ENCODE measurements at places on chromosomes 13 and 19.
A peak's percentile ranks its signal among the peaks of the same experiment; 100 is the strongest.

DNA sequence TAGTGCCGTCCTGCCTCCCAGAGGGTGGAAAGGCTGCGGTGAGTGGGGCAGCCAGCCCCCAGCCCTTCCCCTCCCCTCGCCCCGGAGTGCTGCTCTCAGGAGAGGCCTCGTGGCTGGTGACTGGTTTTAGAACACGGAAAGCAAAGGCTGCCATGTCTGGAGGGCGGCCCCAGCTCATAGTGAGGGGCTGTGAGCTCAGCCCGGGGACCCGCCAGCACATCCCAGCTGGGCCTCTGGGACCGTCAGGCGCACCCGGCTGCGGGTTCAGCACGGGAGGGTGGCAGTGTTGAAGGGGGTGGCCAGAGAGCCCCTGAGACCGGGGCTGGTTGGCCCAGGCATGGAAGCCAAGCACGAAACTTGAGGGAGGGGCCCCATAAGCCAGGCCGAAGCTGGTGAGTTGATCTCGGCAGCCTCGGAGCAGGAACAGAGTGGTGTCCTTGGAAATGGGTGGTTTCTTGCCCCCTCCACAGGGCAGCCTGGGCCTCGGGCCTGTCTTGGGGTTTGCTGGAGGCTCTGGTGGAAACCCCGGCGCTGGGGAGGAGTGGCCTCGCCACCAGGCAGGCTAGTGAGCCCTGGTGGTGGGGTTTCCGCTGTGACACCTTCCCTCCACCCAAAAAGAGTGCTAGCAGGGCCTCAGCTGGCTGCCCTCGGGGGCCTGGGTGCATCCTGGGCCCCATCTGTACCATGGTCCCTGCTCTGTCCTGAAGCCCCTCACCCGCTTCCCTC, 157.7 kb downstream of the KDM4B start:
- DNase-seq = no peak

DNA sequence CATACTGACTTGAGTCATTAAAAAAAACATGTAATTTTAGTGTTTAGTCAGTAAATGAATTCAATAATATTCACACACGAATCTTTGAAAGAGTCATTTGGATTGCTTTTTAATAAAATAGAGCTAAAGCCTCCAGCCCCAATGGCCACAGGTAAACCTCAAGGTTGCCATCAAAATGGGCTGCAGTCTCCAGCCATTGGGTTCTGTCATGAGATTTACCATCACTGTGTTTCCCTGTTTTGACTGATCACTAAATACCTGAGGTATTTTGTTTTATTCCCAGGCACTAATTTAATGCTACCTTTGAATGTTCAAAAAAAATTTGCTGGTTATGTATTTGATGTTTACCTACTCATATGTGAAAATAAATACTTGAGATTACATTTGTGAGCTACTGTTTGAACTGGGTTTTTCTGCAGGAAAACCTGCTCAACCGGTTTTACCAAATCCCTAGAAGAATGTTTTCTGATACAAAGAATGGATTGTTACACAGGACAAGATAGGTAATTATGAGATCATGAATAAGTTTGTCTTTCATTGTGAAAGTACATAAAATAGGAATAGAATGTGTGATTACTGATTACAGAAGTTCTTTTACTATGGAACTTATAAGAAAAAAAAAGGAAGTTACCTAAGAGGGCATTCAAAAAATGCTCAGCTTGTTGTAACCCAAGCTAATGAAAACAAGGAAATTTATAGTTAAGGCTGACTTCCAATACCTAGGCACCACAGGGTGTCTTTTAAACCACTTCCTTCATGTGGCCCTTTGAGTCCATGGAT, 391.3 kb downstream of the EFNB2 start:
- DNase-seq = peak; percentile 82

DNA sequence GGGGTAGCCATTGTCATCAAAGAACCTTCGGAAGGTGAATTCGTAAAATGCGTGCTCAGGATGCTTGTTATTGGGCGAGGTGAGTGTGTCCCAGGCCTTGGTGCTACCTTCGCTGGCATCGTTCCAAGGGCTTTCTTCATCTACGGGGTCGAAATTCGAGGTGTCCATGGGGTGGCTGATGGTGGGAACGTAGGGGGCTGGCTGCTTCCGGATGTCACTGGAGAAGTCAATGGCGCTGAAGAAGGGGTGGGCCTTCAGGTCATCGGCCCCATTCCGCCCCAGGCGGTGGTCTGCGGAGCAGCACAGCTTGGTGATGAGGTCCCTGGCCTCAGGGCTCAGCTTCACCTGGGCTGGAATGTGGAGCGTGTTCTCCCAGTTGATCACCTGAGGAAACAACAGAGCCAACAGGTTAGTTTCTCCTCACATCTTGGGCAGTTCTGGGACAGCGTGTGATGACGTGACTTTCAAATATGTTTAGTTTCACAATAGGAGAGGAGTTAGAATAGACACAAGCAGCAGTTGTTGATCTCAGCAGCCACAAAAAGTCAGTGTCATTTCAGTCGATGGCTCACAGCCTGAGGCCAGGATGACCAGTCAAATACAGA, 72.5 kb upstream of the XPO4 start:
- no peak for DNase-seq

DNA sequence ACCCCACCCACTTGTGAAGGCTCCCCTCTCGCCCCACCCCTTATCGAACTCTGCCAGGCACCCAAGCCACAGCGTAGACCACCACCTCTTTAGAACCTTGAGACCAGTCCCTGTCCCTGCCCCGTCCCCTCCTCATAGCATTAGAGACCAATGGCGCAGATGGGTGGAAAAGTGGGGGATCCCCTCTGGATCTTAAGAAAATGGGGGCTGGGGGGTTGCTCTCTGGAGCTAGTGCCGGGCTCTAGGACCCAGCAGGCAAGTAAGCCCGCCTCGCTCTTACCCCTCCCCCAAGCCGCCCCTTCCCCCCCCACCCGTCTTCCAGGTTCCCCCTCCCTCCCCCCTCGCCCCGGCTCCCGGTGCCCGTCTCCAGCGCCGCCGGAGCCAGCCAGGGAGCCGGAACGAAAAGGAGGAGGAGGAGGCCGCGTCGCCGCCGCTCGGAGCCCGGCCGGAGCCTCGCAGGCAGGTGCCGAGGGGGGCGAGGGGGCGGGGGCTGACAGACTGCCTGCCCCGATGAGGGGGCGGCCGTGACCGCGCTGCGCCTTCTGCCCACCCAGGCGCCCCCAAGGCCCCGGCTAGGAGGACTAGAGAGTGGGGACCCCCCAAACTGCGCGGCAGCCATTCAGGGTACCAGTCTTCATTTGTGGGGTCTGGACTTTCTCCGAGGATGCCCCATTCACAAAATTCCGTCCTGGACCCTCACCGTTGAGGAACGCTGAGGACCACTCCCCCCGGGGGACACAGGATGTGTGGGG, at the start of gene SPRED3:
SPRED3 (plus strand) TSS at position 349 of the 752 bp plus-strand sequence. CDS start 1,606 bp downstream, outside the sequence.
- DNase-seq = no peak
